T-helper 2 cell (primary cell): ENCODE measurements at places on chromosomes 12 and 14.

GRCh38 chr12:131274906-131275305 is 321.2 kb downstream of the ADGRD1 start:
- no peak for DNase-seq

DNA sequence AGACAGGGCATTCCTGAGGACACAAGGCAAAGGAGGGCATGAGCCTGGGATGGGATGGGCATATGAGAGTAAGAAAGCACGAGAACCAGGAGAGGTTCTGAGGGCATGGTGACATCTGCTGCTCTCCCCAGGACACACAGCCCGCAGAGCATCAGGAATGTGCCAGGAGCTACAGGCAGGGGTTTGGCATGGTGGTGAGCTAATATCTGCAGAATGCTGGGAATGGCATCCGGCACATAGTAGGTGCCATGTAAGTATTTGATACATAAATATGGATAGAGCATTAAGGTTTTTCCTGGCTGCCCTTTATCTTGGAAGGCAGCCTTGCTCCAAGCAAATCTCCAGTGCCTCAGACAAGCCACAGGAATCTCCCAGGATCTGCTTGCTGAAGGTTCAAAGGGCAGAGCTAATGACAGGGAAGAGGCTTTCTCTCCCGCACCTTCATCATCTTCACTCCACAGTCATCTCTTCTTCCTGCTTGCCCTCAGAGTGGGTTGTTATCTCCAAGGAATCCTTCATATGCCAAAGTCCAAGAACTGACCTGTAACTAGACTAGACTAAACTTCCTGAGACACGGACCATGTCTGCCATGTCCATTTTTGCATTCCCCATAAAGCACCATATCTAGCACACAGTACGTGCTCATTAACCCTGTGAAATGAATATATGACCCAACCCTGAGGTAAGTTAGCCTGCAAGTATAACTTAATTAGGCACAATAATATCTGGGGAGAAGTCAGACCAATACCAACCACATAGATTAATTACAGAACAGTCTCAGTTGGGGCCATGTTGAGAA is 62.0 kb upstream of the SCN8A start:
- no peak for DNase-seq

DNA sequence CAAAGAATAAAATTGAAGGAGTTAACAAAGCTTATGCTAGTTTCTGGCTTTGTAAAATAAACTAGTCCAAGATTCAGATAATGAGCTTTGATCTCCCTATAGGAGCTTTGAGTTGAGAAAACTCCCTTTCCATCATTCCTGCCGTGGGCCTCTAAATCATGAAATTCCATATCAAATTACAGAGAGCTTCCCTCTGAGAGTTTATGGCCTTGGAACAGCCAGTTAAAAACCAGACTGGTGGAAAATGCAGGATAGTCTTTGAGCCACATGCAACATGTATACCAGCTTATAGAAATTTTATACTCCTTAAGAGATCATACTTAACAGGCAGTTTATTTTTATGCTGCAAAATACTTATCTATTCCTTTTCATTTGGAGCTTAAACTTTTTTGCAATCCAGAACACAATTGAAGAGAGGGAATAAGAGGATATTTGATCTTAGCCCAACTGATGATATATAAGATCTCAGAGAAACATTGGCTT is 175.8 kb upstream of the ATP2B1 start:
- no peak for DNase-seq

- DNase-seq = no peak
Observed at GRCh38 chr14:91368776-91369416, 48.7 kb downstream of the CCDC88C start.

- DNase-seq = no peak
Observed at GRCh38 chr14:103319422-103319821, 14.6 kb upstream of the EIF5 start.

DNA sequence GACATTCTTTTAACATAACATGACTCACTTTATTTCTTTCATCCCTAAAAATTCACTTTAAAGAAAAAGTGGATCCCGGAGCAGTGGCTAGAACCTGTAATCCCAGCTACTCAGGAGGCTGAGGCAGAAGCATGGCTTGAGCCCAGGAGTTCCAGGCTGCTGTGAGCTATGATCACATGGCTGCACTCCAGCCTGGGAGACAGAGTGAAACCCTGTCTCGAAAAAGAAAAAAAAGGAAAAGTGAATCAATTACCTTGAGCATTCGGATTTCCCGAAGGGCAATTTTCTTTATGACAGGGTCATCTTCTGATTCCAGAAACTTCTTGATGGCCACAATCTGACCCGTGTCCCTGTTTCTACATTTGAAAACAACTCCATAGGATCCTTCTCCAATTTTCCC is 1.2 kb downstream of the CDKL1 start:
- no peak for DNase-seq

DNA sequence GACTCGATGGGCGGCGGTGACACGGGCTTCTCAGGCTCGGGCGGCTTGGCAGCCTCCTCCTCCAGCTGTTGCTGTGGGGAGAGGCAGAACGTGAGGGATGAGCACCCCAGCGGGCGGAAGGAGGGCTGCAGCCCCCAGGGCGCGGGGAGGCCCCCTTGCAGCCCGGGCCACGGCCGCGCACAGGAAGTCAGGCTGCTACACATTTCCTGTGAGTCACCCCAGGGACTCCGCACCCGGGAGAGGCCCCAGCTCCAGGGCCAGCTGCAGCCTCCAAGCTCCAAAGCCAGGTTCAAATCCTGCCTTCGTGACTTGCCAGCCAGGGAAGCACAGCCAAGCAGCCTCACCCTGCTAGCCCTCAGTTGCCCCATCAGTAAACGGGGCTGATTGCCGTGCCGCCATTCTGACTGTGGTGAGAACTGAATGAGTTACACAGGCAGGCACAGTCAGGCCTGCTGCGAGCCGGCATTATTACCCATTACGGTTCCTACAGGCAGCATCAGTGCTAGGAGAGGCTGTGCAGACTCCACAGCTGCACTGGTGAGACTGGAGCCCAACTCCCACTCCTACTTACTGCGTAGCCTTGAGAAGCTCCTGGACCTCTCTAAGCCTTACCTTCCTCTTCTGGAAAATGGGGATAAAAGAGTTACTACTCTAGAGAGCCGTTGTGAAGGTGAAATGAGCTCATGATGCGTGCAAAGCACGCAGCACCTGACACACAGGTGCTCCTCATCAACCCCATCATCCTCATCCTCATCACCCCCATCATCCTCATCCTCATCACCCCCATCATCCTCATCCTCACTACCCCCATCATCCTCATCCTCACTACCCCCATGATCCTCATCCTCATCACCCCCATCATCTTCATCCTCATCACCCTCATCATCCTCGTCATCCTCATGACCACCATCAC is 100.9 kb downstream of the NCOR2 start:
- peak; percentile 85 for DNase-seq

- DNase-seq = no peak
Observed at GRCh38 chr12:67651132-67651695, 2.7 kb downstream of the DYRK2 start.
